ENCODE measurements at places on chromosomes 3 and 15.
A peak's percentile ranks its signal among the peaks of the same experiment; 100 is the strongest.

GRCh38 chr15:99522288-99522687 is 43.5 kb upstream of the MEF2A start:
- no peak for DNase-seq

DNA sequence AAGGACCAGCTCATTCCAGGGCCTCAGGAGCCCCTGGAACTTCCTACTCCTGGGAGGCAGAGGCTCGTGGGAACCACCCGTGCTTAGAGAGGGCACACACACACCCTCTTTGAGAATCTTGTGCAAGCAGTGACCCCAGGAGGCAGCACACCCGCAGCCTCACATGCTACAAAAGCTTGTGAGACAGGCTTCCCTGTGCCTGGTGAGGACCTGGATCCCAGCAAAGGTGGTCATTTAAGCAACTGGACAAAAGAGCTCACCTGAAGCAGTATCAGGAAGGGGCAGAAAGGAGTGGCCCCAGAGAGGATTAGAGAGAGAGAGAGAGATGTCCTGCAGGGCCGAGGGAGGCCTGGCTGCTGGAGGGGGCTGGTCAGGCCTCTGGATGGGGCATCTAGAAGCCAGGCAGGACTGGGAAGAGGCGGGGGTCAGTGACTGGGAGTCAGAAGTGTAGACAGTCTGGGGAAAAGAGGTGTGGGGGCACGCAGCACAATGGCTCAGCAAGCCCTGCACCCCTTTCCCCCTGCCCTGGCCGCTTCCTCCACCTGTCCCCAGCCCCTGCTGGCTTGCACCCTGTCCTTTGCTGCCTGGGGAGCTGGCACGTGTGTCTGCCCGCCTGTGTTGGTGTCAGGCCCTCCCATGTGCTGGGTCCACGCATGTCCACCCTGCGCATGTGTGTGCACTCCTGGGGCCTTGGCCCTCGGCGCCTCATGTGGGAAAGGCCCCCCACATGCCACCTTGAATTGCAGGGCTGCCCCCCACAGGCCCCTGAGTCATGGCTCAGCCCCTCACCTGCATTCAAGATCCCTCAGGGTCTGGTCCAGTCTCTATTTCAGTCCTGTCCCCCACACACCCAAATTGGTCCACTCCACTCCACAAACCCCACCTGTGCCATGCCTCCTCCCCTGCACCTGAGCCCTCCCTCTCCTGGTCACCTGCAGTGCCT is 36.9 kb downstream of the TSPAN3 start:
- DNase-seq, result no peak

- no peak for DNase-seq
Measured at GRCh38 chr15:95016511-95017229, 785.3 kb downstream of the MCTP2 start.

DNA sequence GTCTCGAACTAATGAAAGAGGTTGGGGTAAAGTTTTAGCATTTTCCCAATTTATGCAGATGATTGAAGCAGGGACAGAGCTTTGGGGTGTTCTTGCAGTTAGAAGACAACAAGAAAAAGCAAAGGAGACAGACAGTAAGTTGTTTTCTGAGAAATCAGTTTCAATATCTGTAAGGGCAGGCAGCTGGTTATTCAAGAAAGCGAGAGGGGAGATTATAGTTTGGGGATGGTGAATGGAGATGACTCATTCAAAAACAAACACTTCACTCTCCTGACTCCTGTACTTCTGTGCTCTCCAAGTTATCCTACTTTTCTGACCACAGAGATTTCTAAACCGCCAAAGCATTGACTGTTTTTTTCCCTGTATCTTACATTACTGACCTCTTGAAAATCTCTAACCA is 352.0 kb downstream of the GAP43 start:
- DNase-seq, result peak; percentile 72

- DNase-seq, result peak; percentile 89
Measured at GRCh38 chr15:52103217-52104207, 9.1 kb downstream of the BCL2L10 start.
